ENCODE measurements at places on chromosomes 11 and 22.

GRCh38 chr11:36400766-36401455 lies 104.8 kb downstream of the PRR5L start:
- DNase-seq: no peak

DNA sequence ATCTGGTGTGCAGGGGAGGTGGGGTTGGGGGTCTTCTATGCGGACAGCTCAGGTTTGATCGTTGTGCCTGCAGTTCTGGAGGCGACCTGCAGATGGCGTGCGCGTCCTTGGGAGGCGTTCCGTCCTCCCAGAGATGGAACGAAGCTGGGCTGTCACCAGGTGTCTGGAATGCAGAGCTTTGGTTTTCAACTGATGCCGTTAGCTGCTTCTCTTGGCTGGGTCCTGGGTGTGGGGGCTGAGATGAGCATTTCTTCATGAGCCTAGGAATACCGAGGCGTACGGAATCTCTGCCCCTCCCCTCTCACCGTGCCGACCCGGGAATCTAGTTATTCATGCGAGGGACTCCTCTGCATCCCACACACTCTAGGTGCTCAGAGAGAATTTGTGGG lies 98.6 kb downstream of the CEP164 start:
- DNase-seq: peak; percentile 53

- peak; percentile 62 for DNase-seq
Observed at GRCh38 chr11:110318638-110319404, 22.4 kb upstream of the RDX start.

- peak; percentile 97 for DNase-seq
Observed at GRCh38 chr22:31490496-31490925, 869 bp upstream of the EIF4ENIF1 start.

DNA sequence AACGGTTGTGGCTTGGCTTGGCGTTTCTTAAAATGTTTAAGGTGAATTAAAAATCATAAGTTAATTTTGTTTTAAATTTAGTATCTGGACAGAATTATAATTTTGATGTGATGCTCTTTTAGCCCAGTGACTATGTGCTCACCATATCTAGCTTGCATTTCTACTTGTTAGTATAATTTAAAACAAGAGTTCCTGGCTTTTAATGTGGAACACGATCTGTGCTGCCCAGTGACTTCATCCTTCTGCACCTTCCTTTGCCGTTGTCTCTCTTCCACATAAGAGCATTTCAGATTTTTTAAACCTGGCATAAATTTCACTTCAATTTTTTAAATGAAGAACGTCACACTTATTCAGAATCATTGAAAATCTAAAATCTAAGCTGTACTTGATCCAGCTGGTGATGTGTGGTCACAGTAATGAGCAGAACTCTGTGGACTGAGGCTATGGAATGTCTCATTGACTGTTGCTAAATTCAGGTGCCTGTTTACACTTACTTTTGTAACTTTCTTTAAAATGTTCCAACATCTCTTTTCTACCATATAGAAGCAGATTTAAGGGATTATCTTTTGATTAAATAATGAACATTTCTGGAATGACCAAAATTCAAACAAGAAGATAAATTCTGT lies 75.4 kb upstream of the ADSL start:
- no peak for DNase-seq

GRCh38 chr11:116229236-116229970 lies 543.4 kb downstream of the BUD13 start:
- DNase-seq: no peak

DNA sequence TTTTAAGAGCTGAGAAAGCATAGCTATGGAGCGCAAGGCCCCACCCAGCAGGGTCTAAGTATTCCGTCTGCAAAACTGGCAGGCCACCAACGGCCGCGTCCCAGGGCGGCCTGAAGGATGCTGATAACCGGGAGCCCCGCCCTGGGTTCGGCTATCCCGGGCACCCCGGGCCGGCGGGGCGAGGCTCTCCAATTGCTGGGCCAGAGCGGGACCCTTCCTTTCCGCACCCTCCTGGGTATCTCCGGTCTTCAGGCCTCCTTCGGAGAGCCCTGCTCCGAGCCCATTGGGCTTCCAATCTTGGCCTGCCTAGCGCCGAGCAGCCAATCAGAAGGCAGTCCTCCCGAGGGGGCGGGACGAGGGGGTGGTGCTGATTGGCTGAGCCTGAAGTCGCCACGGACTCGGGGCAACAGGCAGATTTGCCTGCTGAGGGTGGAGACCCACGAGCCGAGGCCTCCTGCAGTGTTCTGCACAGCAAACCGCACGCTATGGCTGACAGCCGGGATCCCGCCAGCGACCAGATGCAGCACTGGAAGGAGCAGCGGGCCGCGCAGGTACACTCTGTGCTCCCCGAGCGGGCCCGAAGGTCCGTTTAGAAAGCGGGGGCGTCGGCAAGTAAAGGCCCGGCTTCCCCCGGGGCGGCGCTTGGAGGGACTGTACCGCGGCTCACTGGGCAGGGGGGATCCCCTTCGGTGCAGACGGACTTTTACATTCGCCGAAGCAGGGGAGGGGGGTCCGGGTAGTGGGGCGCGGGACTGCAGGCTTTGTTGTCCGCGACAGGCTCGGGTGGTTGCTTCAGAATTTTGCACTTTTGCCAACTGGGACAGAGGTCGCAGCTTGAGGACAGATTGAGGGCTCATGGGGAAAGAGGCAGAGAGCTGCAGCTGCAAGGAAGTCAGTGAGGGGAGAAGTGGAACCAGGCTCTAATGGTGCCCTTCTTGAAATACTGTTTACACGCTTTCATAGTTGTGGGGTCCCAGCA lies at the start of gene CAT:
Gene CAT (plus strand): TSS at position 406 of the 979 bp plus-strand sequence. CDS start 80 bp downstream, at position 486.
- DNase-seq: peak; percentile 98

DNA sequence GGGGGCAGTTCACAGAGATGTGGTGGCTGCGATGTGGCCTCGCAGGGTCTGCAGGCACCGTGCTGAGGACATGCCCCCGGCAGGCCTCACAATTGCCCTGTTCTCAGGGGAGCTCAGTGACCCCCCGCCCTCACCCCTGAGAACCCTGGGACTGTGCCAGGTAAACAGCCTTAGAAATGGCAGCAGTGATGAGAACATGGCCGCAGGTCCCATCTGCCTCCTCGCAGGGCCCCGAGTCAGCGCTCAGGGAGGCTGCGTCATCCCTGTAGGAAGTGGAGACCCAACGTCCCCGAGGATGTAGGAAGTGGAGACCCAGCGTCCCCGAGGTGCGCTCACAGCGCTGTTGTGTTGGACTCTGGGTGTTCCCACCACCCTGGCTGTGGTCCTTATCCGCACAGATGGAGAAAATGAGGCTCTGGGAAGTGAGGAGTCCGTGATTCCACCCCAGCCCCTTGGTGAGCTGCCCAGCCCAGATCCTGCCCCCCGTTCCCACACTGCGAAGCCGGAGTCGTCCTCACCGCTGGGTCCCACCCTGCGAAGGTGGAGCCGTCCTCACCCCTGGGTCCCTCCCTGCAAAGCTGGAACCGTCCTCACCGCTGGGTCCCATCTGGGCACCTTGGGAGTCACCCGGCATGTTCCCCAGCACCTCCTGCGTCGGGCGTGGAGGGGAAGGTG lies 1086.8 kb downstream of the BRD1 start:
- no peak for DNase-seq

GRCh38 chr11:110044226-110044968 lies 48.8 kb upstream of the ZC3H12C start:
- no peak for DNase-seq

- no peak for DNase-seq
Observed at GRCh38 chr22:49009359-49010063, 818.2 kb downstream of the BRD1 start.

GRCh38 chr22:29320546-29320945 lies 5.0 kb upstream of the RASL10A start:
- DNase-seq: no peak

DNA sequence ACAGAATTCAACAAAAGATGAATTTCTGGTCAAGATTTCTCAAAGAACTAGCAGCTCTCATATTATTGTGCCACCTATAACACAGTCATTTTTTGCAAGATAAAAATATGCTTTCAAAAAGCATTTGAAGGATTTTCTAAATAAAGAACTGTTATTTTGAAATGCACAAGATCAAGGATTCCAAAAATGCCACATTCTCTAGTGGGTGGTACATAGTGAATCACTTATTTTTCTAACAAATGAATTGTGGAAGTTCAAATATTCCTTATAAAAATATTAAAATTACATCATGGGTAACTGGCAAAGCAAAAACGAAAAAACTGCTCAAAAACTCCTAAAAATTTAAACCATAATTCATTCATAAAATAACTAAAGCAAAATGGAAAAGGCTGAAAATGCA lies 2.1 kb downstream of the RNF141 start:
- no peak for DNase-seq

DNA sequence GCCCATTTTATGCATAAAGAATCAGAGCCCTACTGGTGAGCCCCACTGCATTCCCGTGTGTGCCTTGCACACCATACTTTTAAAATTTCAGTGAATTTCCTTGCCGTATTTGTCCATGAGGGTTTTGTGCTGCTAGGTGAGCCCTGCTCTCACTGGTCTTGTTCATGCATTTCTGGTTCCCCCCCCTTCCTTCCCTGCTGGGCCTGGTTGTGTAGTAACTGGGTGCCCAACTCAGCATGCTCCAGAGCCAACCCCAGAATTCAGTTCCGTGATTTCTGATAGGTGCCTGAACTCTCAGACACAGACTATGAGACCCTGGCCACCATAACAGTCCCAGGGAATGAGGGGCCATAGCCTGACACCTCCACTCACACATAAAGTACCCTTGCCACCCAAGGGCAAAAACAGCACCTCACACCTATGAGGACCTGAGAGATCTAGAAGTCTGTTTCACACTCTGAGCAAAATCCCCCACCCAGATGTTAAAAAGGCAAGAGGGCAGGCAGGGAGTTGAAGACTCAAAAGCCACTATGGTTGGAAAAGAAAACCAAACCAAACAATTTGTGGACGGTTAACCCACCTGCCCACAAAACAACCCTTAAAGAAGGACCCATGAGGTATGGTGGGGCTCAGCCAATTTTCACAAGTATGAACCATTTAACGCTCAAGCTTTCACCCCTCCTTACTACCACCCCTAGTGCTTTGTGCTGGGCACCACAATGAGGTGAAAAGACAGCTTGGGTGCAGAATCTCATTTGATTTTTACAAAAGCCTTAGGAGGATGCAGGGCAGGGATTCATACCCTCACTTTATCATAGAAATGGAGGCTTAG lies 16.8 kb upstream of the IL10RA start:
- no peak for DNase-seq

GRCh38 chr11:61793083-61793828 lies 545 bp downstream of the FEN1 start:
- DNase-seq: no peak

DNA sequence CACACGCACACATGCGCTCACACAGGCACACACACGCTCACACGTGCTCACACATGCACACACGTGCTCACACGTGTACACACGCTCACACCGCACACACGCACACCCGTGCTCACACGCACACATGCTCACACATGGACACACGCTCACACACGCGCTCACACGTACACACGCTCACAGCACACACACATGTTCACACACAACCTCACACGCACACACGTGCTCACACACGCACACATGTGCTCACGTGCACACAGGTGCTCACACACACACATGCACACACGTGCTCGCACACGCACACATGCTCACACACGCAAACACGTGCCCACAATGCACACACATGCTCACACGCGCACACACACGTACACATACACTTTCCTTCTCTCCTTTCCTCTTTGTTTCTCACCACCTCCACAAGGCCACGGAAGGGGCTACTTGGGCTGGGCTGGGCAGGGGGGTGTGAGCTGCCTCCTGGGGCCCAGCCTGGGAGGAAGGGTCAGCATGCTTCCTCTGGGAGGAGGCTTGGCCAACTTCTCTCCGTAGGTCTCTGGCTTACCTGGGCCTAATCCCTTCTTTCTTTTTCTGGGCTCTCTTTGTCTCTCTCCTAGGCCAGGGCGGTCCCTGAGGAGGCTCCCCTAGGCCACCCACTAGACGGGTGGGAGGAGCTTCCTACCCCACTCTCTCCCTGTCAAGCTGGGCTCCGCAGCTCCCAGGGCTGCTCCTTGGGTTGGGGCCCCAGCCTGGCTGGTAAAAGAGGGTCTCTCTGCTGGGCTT lies 34.5 kb upstream of the PARVG start:
- no peak for DNase-seq

- DNase-seq: peak; percentile 32
Observed at GRCh38 chr11:119167933-119168332, 592 bp upstream of the NLRX1 start.

DNA sequence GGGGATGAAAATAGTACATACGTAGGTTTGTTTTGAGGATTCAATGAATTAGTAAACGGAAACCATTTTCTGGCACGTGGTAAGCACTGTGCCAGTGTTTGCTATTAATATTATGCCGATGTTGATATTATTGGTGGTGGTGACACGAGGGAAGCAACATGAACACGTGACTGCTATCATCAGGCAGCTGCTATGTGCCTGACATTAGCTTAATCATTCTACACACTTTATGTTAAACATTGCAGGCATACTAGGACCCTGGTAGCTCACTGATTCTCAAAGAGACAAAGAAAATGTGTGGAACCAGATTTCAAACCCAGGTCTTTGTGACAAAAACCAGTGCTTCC lies 656 bp downstream of the SRRD start:
- peak; percentile 38 for DNase-seq

DNA sequence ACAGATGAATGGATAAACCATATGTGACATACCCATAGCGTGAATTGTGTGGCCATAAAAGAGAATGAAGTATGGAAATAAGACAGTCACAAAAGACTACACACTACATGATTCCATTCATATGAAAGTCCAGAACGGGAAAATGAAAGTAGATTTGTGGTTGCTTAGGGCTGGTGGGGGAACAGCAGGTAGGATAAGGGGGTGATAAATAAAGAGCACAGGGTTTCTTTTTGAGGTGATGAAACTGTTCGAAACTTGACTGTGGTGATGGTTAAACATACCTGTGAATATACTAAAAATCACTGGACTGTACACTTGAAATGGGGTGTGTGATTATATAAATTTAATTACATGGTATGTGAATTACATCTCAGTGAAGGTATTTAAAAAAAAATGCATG lies 16.9 kb downstream of the TMEM123 start:
- DNase-seq: no peak

DNA sequence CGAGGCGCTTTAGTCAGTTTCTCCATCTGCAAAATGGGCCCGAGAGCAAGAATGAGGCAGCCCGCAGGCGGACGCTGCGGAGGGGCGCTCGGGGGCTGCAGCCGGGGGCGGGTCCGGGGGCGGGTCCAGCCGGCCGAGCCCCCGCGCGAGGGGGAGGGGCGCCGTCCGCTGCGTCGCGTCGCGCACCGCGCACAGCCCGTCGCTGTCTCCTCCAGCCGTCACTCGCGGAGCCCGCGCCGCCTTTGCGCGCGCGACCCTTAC lies 282 bp downstream of the PC start:
- no peak for DNase-seq

Measured in inflammatory macrophage treated with lipopolysaccharide for 4 hours (primary cell).